Skeletal muscle tissue (tissue), 5 donors: ENCODE measurements at places on chromosomes 5 and 9. TPM values are rescaled to one million over a fixed set of nuclear protein-coding genes. Genes with fewer than 3 reads are reported as not detected.

PHYKPL gene
- total RNA-seq: 38.1 TPM

ARID3C gene
- total RNA-seq: not detected

VAV2 gene
- 9.9 TPM for total RNA-seq

DMRT2 gene
- 23.5 TPM for total RNA-seq

SRP19 gene
- total RNA-seq: 13.6 TPM

SLC6A19 gene
- total RNA-seq: under 0.01 TPM

TYRP1 gene
- not detected for total RNA-seq

TNFSF8 gene
- total RNA-seq: 1.0 TPM

BSPRY gene
- total RNA-seq: 1.0 TPM

IL4 gene
- not detected for total RNA-seq

SLC34A3 gene
- total RNA-seq: not detected

LCN10 gene
- total RNA-seq: 2.1 TPM

AGXT2 gene
- total RNA-seq: not detected

POU5F2 gene
- 4.7 TPM for total RNA-seq

JAKMIP2 gene
- 0.52 TPM for total RNA-seq

INSL4 gene
- not detected for total RNA-seq

ASS1 gene
- 109 TPM for total RNA-seq

HARS1 gene
- 40.2 TPM for total RNA-seq

FYB1 gene
- total RNA-seq: 4.2 TPM

SV2C gene
- under 0.01 TPM for total RNA-seq

MZB1 gene
- total RNA-seq: 0.52 TPM

ITK gene
- under 0.01 TPM for total RNA-seq
